Brain (organoid and tissue), 16 donors: ENCODE measurements at places on chromosomes 4 and X.

DNA sequence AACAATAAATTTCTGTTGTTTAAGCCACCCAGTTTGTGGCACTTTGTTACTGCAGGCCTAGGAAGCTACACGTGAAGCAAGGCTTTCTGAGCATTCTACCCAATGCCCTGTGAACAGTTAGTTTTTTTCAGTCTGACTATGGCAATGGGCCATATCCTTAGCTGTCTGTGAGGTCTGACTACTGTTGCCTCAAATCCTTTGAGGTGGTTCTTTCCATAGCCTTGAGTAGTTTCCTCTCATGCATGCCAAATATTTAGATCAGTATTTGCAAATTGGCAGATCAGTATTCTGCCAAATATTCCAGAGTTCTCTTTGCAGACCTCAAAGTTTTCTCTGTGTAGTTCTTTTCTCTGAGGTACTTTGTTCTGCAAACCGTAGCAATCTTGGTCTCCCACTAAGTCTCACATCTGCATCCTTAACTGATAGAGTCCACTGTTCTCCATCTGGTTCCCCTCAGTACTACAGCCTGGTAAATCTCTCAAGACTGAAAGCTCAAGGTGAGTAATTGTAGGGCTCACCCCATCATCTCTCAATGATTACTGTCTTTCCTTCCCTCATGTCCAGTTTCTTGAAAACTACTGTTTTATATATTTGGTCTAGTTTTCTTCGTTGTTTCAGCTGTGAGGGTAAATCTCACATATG, 984.9 kb upstream of the INTU start:
- DNase-seq, result no peak

DNA sequence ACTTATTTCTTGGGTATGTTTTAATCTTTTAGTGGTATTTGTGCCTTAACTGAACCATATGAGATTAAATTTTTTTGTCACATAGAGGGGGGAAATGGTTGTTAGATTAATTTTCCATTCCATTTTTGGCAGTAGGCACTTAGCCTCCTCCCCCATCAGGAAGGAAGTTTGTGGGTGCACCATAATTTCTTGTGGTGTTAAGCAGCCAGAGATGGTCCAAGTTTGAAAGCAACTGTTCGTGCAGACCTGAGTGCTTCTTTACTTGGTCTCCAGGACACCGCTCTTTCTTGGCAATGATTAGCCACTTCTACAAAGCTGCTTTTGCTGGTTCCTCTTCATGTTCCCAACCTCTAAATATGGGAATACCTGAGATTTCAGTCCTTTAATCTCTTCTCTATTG, 92.7 kb upstream of the RPL34 start:
- DNase-seq, result no peak

- no peak for DNase-seq
These were observed 20.9 kb upstream of the CD99L2 start for GRCh38 chrX:150919401-150919800.

- no peak for DNase-seq
These were observed 127.5 kb upstream of the NEIL3 start for GRCh38 chr4:177182166-177182565.

GRCh38 chrX:69503228-69503781, 821 bp upstream of the NALF2 start:
- peak; percentile 90 for DNase-seq

DNA sequence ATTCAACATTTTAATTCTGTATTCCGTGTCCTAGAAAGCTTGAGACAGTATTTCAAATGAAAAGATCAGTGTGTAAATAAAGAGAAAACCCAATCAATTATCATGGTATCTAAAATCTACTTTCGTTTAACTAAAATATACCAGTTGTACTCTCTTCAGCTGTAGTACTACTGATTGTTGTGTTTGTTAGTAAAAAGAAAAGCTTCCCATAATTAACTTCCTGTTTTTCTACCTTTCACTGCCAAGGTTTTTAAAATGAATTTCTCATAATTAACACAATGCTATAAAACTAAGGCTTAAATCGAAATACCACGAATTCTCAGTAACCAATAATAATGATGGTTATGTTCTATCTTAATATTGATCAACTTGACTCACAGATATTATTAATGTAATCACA, 37.4 kb downstream of the PPP3CA start:
- DNase-seq, result no peak

DNA sequence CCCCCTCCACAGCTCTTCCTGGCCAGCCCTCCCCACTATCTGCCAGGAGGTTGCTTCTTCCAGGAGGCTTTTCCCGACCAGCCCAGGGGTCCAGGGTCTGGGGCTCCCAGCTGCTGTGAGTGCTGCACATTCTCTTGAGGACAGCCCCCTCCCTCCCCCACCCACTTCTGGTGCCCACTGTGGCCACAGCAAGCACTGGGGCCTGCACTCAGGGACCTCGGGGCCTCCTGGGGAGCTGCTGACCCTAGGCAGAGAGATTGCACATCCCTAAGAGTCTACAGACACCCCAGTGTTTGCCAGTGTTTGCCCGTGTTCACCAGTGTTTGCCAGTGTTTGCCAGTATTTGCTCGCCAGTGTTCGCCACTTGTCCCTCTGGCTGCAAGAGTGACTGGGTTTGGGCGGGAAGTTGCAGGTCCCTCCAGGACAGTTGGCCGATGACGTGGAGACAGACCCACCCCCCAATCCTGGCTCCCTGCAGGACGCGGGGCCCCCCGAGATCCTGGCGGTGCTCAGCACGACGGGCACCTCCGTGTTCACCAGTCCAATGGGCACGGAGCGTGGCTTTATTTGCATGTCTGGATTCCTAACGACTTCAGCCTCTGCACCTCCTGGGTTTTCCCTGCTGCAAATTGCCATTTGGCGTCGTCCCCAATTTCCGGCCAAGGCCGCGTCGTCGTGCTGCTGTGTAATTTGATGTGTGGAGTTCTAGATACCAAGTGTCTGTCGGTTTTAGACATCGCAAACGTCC, 87.5 kb upstream of the NKX1-1 start:
- no peak for DNase-seq
